Aorta (tissue), 5 donors: ENCODE measurements at places on chromosomes 7 and 10.
A peak's percentile ranks its signal among the peaks of the same experiment; 100 is the strongest.

DNA sequence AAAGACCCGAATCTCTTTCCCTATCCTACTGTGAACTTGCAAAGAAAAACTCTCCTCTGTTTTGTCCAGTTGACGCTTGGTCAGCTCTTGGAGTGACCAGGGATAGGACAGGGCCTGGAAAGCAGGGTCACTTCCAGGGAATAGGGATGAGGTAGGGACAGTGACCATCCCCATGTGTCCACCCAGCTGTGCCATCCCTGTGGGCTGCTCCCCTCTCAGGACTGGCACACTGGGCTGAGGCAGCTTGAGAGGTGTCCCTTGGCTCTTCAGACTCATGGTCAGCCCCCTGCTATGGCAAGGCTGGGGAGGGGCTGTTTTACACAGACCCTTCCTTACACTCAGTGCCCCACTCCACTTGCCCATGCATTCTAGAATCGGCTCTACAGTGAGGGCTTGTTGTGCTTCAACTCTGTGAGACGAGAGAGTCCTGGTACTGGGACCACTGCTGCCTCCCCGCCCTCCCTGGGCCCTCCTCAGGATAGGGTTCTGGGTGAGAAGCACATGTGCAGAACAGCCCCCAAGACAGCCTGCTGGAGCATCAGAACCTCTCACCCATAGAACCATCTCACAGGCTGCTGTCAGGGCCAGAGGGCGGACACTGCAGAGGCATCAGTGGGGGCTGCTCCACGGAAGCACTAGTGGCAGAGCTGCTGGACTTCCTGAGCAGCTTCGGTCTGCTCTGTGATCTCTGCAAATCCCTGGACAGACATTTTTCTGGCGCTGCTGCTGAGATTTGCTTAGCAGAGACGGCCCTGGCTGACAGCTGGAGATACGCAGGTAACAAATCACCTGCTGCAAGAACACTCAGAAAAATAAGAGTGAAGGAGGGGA lies 202.8 kb upstream of the CXCL12 start:
- DNase-seq = no peak

DNA sequence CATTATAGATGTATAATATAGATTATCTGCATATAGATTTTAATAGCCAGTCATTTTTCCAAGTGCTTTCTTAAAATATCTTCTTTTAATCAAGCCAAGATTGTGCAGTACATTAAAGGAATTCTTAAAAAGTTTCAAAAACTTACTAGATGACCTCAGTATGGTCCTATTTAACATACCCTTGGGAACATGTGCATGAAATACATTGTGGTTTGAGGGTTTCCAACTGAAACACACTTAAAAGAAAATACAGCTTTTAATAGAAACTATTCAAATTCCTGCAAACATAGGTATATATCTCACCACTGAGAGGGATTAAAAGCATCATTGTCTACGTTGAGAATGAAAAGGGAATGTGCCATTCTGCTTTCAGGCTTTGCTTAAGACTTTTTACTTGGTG lies 364.9 kb downstream of the SUGCT start:
- no peak for DNase-seq

DNA sequence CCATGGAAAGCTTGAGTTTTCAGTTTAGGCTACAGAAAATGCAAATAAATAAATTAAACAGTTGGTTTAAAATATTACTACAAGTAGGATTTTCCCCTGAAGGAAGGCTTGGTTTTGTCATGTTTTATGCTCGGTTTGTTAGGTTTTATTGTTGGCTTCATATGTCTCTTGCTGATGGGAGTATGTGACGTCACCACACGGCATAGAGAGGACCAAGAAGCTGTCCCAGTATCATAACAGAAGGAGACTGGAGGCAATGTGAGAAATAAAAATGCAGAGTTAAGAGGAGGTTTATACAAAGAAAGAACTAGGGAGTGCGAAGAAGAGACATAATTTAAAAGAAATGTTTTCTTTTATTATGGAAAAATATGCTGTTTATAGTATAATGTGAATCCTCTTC lies 24.4 kb downstream of the PCDH15 start:
- no peak for DNase-seq

DNA sequence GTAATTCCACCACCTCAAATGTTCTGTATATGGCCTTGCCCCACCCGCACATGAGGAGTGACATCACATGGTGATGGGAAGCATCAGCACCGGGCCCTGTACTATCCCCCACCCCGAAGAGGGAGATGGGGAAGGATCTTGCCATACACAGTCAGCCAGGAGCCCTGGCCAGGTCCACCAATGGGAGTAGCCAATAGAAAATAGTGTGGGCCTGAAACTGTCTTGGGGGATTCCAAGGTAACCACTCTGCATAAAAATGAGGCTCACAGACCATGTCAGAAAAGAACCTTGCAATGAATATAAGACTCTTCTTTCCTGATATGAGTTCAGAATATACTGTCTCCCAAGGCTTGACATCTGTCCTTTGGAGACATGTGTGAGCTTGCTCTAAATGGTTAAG lies 51.1 kb downstream of the ADRB1 start:
- no peak for DNase-seq

GRCh38 chr7:6631605-6632004 lies 5.5 kb upstream of the ZNF316 start:
- DNase-seq = no peak

- DNase-seq = no peak
Measured at GRCh38 chr7:108385834-108386422, 70.3 kb downstream of the NRCAM start.

DNA sequence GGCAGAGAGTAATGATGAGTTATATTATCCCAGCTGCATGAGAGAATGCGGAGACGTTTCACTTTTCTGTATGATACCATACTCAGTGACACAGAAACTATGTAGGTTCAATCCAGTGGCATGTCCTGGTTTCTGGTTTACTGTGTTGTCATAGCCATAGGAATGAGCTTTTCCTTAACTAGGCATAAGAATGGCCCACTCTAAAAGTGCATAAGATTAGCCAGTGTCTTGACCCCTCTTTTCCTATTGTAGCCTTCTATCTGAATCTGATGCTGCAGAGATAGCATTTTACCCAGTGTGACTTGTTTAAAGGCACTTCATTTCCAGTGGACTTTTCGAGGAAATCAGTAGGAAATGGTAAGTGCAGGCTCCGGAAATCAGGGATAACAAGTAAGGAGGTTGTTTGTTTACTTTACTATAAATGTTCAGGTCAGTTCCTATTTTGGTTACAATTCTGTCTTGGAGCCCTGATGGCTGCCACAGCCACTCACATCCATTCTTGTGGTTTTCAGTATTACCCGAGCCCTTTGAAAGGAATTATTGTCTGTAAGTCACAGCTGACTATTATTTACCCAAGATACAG lies 70.5 kb downstream of the SEMA3A start:
- DNase-seq = no peak

- DNase-seq = no peak
Measured at GRCh38 chr7:124130-124949, 68.0 kb upstream of the FAM20C start.

GRCh38 chr10:43396061-43396927 lies 12.7 kb downstream of the HNRNPF start:
- peak; percentile 93 for DNase-seq

DNA sequence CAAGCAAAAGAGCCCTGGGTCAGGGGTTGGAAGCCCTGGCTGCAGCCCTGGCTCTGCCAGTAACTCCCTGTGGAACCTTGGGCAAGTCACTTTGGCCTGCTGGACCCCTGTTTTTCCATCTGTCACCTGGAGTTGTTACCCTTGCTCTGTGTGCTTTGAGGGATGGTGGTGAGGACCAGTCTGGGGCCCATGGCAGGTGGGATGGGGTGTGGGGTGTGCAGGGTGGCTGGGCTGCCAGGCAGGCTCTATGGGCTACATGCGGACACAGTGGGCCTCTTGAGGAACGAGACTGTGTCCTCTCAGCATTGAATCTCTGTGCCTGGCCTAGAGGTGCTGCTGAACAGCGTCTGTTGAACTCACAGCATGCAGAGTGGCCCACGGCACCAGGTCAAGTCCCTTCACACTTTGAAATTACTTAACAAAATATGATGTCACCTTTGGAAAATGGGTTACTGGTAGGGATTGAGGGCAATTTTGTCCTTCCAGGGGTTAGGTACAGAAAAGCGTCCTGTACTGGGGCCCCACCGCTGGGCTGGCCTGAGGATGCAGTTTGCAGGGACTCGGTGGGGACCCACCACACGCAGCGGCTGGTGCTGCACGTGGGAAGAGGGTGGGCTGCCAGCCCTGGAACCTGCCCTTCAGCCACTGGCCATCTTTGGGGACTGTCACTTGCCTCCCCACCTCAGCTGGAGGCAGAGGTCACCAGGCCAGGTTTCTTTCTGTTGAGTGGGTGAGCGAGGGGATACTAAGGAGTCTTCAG lies 45.3 kb downstream of the PRF1 start:
- DNase-seq = peak; percentile 22

DNA sequence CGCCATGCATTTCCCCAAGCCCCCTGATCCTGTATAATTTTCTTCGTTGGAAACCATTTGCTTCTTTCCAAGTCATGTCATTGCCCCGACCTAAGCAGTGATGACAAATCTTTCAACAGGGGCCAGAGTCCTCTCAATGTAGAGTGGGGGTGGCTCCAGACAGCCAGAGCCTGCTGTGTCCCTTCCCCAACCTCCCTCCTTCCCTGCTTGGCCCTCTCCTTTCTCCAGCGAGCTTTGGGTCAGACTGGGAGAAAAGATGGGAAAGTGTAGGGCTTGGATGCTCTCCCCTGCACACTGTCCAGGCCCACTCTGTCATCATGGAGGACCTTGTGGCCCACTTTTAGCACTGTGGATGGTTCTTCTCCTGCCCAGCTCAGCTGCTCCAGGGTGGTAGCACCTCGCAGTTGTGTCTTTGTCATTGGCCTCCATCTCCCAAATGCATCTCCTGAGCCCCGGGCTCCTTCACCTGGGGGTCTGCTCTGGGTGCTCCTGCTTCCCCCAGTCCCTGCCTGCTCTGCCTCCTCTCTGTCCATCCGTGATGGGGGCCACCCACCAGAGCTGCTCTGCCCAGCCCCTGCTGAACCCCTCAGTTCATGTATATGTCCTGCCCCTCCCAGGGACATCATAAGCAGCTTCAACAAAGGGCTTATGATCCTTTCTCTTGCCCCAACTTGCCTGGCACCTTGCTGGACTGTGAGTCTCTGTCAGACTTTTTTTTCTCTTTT lies 37.5 kb downstream of the BTBD16 start:
- DNase-seq = no peak

DNA sequence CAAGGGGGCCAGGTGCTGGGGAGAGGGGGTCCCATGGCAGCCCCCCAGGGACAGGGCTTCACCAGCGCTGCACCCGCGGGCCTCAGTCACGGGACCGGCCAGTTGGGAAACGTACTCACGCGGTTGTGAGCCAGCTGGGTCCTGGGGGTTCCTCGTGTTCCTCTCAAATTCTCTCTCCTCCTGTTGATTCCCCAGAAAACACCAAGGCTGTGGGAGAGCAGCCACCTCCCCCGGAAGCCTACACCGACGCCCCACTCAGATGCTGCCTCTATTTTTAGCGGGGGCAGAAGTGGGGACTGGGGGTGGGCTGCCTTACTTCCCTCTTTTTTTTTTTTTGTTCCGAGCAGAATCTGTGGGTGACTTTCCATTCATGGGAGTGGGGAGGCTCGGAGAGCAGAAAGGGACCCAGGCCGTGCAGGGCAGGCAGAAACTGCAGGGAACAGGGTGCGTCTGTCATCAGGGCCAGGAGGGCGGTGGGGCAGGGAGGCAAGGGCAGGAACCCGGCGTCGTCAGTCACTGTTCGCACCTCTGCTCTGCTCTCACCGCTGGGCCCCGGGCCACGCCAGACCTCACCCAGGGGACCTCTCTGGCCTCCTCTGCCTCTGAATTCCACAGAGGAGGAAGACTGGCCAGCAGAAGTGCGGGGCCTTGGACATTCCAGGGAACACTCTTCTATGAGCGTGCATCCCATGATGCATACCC lies 63.1 kb downstream of the CARD11 start:
- DNase-seq = peak; percentile 63

DNA sequence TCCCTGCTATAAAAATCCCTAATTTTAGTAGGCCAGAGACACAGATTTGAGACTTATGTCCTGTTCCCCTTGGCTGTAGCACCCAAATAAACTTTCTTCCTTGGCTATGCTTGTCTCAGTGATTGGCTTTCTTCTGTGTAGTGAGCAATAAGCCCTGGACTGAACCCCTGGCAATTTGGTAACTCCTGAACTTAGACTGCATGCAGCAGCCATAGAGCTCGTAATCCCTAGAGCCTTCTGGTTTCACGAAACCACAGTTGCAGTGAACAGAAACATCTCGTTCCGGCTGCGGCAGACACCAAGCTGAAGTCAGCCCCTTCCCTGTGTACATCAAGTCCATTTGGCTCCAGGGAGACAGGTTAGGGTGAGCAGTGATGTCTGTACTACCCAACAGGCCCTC lies 172.2 kb downstream of the LYZL1 start:
- DNase-seq = no peak

DNA sequence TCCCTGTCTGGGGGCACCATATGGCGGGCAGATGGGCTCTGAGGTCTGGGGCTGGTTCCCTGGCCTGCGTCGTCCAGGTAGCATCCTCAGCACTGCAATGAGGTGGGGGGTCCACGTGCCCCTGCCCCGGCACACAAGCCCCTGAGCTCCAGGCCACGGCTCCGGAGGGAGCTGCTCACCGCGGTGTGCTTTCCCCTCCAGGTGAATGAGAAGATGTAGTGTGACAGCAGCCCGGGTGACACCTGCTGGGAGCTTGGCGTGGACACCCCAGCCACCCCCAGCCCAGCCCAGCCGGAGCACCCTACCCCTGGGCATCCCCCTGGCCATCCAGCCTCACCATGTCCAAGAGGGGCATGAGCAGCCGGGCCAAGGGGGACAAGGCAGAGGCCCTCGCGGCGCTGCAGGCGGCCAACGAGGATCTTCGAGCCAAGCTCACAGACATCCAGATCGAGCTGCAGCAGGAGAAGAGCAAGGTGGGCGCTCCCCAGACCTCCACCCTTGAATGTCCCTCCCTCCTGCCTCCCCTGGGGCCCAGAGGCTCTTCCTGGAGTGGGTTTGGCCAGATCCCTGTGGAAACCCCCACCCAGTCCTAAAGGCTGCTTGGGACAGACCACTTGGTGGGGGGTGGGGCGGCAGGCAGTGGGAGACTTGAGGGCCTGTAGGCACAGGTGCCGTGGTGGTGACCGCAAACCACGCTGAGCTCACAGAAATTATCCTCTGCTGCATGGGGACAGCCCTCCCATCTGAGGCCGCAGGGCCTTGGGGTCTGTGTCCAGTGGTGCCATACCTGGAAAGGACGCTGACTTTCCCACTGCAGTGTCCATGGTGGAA lies 38.9 kb downstream of the JAKMIP3 start:
- DNase-seq = no peak

DNA sequence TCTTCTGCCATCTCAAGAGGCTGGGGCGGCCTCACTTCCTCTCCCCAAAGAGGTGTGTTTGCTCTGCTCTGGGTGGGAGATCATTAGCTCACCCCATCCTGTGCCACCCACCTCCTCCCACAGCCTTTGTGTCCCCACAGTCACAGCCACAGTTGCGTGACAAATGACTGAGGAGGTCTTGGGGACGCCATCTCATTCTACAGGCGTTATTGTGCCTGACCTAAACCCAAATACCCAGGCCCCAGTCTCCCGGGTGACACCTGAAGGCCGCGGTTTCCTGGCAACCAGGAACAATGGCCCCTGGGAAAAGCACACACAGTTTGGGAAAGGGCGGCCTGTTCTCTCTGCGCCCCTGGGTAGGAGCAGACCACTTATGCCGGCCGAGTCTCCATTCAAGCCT lies 51.6 kb downstream of the SLIT1 start:
- peak; percentile 43 for DNase-seq

- DNase-seq = peak; percentile 84
Measured at GRCh38 chr10:50325449-50326171, 74.3 kb upstream of the ASAH2 start.
